ENCODE measurements at places on chromosomes 6 and 20.

DNA sequence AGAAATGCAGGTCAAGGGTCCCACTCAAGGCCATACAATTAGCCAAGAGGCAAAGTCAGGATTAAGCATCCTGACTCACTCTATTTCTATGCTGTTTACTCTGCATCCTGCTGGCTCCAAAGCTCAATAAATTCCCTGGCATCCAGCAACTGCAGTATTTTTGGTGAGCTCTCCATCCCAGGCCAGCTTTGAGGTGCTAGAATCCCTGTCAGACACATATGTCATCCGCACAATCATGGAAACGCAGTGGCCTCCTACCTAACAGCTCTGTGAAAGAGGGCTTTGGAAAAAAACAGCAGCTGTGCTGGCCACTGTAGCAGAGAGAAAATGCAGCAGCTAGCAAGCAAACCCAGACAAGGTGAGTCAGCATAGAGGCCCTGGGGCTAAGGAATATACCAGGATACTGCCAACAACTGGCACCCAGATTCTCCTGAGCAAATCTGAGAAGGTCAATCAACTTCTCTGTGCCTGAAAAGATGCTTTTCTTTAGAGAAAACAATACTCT lies 58.4 kb downstream of the ANKEF1 start:
- peak; percentile 90 for DNase-seq

DNA sequence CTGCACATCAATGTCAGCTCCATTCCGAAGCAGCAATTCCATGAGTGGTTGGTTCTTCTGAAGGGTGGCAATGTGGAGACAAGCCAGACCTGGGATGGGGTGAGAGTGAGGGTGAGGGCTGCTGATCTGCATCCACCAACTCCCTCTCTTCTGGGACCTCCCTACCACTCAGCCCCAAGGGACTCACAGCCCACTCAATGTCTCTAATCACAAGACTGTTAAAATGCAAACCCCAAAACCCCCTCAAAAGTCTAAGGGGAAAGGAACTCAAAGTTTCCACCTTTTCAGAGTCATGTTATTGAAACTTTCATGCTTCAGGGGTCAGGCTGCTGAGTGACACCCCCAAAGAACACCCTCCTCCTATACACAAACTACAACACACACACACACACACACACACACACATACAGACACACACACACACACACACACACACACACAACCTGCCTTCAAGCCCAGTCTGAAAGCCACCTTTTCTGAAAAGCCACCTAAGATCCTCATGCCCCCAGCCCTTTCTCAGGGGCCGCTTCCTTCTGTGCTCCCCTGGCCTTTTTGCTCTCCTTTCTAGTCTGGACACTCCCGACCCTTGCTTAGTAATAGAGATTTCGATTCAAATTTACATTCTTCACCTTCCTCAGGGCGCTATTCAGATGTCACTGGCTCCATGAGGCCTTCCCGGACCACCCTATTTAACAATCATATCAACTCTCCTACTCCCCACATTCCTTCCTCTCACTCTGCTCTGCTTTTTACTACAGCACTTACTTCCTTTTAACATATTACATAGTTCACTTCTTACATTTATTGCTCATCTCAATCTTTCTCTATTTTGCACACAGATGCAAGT lies 3.3 kb upstream of the SLC35B2 start:
- no peak for DNase-seq

- no peak for DNase-seq
Measured at GRCh38 chr6:41445261-41445660, 100.9 kb upstream of the FOXP4 start.

DNA sequence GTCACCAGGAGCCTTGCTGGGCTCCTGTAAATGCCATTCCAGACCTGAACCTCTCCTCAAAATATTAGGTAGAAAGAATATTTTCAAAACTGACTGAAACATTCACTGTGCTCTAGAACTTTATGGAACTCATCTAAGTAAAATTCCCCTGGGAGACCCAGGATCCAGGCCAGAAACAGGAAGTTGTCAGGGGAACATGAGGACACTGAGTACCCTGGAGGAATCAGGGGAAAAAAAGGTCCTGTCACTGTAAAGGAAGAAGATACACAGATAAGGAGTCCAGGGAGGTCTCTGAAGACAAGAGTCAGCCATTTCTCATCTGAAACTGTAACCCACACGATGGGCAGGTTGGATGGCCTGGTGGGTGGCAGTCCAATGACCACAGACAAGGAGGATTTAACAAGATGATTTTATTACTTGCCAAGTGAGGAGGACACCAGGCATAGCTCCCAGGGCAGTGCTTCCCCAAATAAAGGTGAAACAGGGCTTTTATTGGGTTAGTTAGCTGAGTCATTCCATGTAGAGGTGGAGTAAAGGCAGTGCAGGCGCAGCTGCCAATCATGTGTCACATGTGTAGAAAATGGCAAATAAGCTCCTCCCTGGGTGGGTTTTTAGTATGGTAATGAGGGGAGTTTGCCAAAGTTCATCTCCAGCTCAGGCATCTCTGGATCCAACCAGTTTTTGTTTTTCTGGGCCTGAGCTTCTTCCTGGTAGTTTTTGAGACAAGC lies 138.5 kb downstream of the RCAN2 start:
- DNase-seq, result peak; percentile 23

GRCh38 chr20:53296025-53296424 lies 297.6 kb downstream of the ZNF217 start:
- no peak for DNase-seq

- no peak for DNase-seq
Measured at GRCh38 chr20:7829031-7829430, 111.2 kb downstream of the HAO1 start.

DNA sequence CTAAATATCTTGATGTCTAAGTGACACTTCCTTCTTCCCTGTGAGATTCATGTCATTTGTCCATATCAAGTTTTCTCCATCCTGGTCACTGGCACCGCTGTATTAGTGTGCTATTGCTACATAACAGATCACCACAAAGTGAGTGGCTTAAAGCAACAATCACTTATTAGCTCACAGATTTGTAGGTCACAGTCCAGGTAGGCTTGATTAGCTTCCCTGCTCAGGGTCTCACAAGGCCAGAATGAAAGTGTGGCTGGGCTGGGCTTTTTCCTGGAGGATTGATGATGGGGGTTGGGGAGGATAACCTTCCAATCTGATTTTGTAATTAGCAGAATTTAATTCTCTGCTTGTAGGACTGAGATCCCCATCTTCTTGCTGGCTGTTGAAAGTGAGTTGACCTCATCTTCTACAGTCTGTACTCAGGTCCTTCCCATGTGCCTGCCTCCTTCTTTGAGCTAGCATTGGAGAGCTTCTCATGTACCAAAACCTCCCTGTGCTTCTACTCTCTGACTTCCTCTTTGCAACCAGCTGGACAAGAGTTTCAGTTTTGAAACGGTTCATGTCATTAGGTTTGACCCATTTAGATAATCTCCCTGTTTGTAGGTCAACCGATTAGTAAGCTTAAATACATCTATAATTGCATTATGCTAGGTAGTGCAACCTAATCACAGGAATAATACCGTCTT lies 152.4 kb upstream of the MAN1A1 start:
- DNase-seq, result no peak

- no peak for DNase-seq
Measured at GRCh38 chr6:54474898-54475297, 166.7 kb downstream of the TINAG start.

DNA sequence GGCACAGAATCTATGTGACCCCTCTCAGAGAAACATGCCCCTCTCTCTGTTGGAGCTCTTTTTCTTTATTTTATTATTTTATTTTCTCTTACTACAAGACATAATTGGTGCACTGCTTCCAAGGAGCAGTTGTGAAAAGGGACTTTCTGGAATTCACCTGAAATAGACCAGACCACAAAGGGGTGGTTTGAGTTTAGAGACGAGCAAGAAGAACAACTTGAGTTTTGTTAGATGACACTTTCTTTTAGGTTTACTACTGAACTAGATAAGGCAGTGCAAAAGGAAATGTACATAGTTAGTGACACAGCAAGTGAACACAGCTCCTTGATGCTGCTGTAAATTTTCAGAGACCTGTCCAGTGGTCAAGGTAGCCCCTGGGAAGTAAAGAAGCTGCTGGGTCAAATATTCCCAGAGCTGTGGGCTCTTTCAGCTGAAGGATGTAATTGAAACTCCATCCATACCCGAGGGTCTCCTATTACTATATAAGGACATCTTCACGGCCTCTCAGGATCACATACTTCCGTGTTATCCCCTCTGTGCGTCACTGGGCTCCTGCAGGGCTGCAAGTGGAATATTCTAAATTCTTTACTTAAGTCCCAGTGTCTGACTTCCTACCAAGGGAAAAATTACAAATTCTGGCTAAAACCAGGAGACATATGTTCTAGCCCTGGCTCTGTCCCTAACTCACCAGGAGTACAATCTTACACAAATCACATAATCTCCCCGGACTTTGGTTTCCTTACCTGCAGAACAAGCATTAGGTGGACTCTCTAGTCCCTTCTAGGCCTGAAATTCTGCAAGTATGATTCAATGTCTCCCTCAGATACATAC lies 69.1 kb upstream of the ADTRP start:
- no peak for DNase-seq

DNA sequence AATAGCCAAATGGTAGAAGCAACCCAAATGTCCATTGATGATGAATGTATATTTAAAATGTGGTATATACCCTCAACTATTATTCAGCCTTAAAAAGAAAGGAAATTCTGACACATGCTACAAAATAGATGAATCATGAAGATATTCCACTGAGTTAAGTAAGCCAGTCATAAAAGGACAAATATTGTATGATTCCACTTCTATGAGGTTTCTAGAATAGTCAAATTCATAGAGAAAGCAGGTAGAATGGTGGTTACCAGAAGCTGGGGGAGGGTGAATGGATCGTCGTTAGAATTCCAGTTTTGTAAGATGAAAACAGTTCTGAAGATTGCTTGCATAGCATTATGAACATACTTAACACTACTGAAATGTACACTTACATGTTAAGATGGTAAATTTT lies 214.3 kb upstream of the MYLIP start:
- DNase-seq, result peak; percentile 26

DNA sequence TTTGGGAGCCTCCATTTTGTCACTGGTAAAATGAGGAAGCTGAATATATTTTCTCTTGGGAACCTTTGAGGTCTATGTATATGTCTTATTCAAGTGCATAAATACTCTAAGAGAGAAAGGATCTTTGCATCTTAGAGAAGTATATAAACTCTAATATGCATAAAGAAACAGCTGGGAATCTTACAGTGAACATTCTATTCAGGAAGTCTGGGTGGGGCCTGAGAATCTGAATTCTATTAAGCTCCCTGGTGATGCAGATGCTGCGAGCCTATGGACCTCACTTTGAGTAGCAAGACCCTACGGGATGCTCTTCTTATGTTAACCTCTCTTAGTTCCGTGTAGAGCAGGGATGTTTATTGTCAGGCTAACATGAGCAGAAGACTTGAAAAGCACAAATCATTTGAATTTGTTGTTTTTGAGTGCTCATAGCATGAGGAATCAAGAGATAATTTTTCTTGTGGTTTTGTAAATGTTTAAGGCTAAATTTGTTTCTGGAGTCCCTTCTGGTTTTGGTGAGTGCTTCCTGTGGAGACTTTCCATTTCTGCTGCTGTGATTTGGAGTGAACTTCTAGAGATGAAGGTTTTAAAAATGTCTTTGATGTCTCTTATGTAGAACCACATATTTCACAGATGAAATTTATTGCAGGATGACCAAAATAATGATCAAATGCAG lies 281.2 kb upstream of the JAG1 start:
- no peak for DNase-seq

- DNase-seq, result no peak
Measured at GRCh38 chr6:83092756-83093399, 25.4 kb downstream of the DOP1A start.

GRCh38 chr6:34890533-34890925 lies 1.5 kb downstream of the ANKS1A start:
- DNase-seq, result no peak

GRCh38 chr6:10259671-10260070 lies 155.2 kb downstream of the TFAP2A start:
- no peak for DNase-seq

DNA sequence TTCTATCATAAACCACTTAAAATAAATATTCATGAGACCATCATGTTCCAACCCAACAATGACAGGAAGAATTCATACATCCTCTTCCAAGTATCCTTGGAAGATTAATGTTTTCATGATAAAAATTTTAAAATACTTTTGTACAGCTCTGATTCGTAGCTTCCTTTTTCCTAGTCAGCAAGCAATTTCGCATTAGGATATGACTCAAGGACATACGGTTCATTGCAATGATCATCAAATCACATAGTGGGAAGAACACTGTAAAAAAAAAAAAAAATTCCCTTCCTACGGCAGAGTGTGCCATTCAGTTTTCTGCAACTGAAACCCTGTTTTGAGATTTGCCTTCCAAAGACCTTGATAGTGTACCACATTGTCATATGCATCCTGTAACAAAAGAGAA lies 35.3 kb upstream of the GFOD1 start:
- peak; percentile 76 for DNase-seq

GRCh38 chr6:164640956-164641355 lies 668.4 kb downstream of the C6orf118 start:
- no peak for DNase-seq

DNA sequence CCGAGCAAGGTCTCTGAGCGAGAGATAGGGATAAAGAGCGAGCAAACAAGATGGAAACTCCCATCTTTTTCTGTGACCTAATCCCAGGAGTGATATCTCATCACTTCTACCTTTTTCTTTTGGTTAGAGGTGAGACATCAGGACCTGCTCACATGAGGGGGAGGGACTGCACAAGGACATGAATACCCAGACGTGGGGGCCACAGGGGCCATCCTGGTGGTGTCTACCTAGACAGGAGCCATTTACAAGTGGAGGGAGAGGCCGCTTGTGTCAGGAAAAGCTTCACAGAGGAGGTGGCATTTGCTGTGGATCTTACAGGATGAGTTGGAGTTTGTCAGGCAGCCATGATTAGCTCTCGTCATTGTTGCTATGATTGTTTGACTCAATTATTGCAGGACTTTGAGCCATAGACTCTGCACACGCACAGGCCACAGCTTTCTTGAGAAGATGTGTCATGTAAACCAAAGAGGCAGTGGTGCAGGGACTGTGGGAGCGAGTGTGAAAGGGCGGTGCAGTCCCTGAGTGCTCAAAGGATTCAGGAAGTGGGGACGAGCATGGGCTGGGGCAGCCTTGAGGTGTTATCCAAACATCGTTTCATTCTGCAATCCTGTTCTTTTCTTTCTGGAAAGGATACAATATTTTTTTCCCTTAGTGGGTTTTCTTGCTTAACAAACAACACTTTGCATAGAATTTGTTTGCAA lies 7.7 kb downstream of the NPEPL1 start:
- no peak for DNase-seq

DNA sequence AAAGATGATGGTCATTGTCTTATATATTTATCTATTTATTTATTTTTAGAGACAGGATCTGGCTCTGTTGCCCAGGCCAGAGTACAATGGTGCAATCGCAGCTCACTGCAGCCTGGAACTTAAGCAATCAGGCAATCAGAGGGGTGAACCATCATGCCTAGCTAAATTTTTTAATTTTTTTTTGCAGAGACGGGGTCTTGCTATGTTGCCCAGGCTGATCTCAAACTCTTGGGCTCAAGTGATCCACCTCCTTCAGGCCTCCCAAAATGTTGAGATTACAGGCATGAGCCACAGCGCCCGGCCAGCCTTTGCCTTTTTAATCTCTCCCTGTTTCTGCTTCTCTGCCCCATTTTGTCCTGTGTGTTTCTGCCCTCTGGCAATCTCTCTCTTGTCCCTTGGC lies 102.2 kb downstream of the NCR2 start:
- DNase-seq, result no peak

- no peak for DNase-seq
Measured at GRCh38 chr6:8948733-8949132, 513.4 kb upstream of the SLC35B3 start.

GRCh38 chr6:166599205-166599604 lies 12.7 kb upstream of the RAMACL start:
- no peak for DNase-seq

- DNase-seq, result peak; percentile 4
Measured at GRCh38 chr6:111662072-111662793, 56.6 kb upstream of the TRAF3IP2 start.

- DNase-seq, result no peak
Measured at GRCh38 chr6:109339906-109340678, 42.2 kb downstream of the CD164 start.
